ENCODE measurements at places on chromosomes 1 and 21. TPM values are rescaled to one million over a fixed set of nuclear protein-coding genes. Genes with fewer than 3 reads are reported as not detected.

- no peak overlapping the region for H3K4me3 ChIP-seq
- no peak overlapping the region for H3K27ac ChIP-seq
- H3K4me1 ChIP-seq = peaks cover 2% of the 10 kb centered on the region
- H3K36me3 ChIP-seq = no peaks in the 10 kb centered on the region
- DNase-seq = no peak
Measured at GRCh38 chr1:205584732-205585131, 47.1 kb downstream of the ELK4 start.

- H3K4me1 ChIP-seq = peaks cover 26% of the 10 kb centered on the region
- H3K27ac ChIP-seq = peak overlapping the region; percentile 99
- peak overlapping the region; percentile 37 for H3K4me3 ChIP-seq
- no peaks in the 10 kb centered on the region for H3K36me3 ChIP-seq
- peak; percentile 100 for DNase-seq
Measured at GRCh38 chr21:38768471-38769063, 37.2 kb upstream of the ETS2 start.

- no peaks in the 10 kb centered on the region for H3K4me1 ChIP-seq
- no peak overlapping the region for H3K4me3 ChIP-seq
- no peaks in the 10 kb centered on the region for H3K36me3 ChIP-seq
Measured at GRCh38 chr21:40067751-40068150, 200.5 kb downstream of the PCP4 start.

- H3K4me1 ChIP-seq = peaks cover 15% of the 10 kb centered on the region
- no peak overlapping the region for H3K4me3 ChIP-seq
- H3K27me3 ChIP-seq = no peaks in the 10 kb centered on the region
- peak overlapping the region; percentile 70 for H3K27ac ChIP-seq
Measured at GRCh38 chr1:111742938-111743549, 3.8 kb upstream of the INKA2 start.

Gene FLG2
- total RNA-seq = not detected

Gene PLXNA2
- total RNA-seq = 0.72 TPM

- DNase-seq = no peak
- no peaks in the 10 kb centered on the region for H3K27me3 ChIP-seq
- no peaks in the 10 kb centered on the region for H3K4me1 ChIP-seq
Measured at GRCh38 chr1:30305519-30305918, 417.9 kb downstream of the MATN1 start.

Gene HIVEP3
- total RNA-seq = 1.1 TPM

Gene PCP4
- total RNA-seq = not detected

DNA sequence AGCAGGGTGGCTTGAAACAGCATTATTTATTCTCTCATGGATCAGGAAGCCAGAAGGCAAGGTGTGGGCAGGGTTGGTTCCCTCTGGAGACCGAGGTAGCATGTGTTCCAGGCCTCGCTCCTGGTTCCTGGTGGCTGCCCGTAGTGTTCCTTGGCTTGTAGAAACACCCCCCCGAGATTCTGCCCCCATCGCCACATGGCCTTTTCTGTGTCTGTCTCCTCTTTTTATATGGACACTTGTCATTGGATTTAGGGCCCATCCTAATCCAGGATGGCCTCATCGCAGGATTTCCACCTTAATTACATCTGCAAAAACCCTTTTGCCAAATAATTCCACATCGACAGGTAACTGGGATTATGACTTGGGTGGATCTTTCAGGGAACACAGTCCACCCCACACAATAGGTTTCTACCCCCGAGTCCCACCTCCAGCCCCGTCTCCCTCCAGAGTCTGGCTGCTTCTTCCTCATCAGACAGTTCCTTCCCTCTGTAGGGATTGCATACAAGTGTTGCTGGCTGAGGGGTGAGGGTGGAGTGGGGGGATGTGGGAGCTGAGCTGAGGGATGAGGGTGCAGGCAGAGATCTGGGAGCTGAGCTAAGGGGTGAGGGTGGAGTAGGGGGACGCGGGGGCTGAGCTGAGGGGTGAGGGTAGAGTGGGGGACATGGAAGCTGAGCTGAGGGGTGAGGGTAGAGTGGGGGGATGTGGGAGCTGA is 12.3 kb upstream of the NPHP4 start:
- DNase-seq = no peak
- H3K36me3 ChIP-seq = no peaks in the 10 kb centered on the region
- H3K27ac ChIP-seq = no peak overlapping the region
- H3K4me3 ChIP-seq = no peak overlapping the region
- H3K4me1 ChIP-seq = peaks cover 2% of the 10 kb centered on the region

DNA sequence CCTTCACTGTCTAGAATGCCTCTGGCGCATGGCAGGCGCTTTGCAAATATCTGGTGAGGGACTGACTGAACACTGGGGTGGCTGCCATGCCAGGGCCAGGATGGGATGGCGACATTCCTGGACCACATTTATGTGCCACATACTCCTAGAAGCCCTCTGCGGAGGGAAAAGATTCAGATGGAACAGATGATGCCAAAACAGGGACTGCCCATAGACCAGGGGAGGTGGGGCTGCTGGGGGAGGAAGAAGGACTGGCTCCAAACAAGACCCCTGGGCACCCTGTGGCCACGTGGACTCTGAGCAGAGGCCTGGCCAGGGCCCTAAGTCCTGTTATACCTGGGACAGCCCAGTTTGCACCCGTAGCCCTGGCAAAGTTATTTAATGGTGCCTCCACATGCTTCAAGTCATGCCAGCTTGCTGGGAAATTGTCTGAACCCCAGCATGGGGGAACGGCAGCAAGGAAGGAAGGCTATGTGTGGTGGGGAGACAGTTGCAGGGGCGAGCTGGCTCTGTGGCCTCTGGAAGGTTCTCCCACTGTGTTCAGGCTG is 44.1 kb downstream of the UMODL1 start:
- H3K27ac ChIP-seq = no peak overlapping the region
- H3K36me3 ChIP-seq = no peaks in the 10 kb centered on the region
- H3K4me3 ChIP-seq = no peak overlapping the region
- DNase-seq = no peak

DNA sequence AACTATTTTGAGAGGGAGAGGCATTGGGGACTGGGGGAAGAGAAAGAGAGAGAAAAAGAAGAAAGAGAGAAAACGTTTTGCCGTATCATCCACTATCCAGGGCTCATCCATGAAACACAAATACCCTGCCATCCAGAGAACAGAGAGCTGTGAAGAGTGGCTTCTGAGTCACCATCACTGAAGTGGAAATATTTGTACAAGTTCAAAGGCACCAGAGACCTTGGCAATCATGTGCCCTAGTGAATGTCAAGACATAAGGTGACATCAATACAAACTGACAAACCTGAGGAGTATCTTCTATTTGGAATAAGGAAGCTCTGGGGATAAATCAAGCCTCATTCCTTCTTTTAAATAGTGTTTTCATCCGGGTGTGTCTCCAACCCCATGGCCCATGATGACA is 197.2 kb upstream of the PROX1 start:
- DNase-seq = no peak
- H3K4me3 ChIP-seq = no peak overlapping the region
- H3K27ac ChIP-seq = no peak overlapping the region
- no peaks in the 10 kb centered on the region for H3K27me3 ChIP-seq
- H3K36me3 ChIP-seq = no peaks in the 10 kb centered on the region

- no peak overlapping the region for H3K27ac ChIP-seq
- no peak for DNase-seq
- H3K4me1 ChIP-seq = peaks cover 52% of the 10 kb centered on the region
- no peaks in the 10 kb centered on the region for H3K27me3 ChIP-seq
Measured at GRCh38 chr1:230853731-230854130, 14.6 kb downstream of the C1orf198 start.

DNA sequence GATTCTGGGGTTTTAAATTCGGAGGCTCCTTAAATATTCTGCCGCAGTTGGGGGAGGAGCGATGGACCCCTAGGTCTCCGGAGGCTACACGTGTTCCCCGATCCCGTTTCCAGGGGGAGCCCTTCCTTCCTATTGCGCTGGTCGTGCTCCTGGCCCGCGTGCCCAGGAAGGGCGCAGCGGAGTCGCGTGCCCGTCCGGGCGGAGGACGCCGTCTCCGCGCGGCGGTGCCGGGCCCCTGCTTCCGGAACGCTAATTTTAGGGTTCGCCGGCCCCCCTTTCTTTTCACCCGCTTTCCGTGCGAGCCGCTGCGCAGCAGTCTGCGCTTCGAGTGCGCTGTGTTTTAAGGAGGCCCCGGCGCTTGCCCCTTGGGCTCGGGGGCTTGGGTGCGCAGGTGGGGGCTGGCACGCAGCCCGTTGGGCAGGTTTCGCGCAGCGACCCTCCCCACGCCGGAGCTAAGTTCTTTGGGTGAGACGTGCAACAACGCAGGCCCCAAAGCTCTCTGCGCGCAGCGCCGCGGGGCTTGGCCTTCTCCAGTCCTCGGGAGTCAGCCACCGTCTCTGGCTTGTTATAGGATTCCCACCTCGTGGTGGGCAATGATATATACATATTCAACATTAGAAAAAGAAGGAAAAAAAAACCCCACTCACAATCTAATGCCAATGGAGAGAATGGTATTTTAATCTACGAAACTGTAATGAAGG is 43.5 kb upstream of the DNAJC6 start:
- H3K27ac ChIP-seq = no peak overlapping the region
- H3K27me3 ChIP-seq = peaks cover 22% of the 10 kb centered on the region
- no peaks in the 10 kb centered on the region for H3K4me1 ChIP-seq
- no peak for DNase-seq
- peak overlapping the region; percentile 33 for H3K4me3 ChIP-seq
- H3K36me3 ChIP-seq = no peaks in the 10 kb centered on the region

Gene MRPS6
- 11.9 TPM for total RNA-seq

DNA sequence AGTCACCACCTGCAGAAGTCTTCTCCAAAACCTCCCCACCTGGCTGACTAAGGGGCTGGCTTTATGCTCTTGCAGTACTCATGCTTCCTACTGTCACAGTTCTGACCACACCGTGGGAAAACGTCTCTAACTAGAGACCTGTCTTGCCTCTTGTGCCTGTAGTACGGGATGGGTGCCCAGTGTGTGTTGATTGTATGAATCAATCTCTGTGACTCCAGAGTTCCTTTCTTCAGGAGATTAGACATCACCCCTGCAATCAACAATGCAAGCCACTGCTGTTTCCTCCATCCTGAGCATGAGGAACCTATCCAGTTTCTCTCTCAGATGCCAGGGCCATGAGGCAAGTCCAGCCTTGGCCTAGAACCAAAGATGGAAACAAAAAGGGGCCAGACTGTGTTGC is 64.1 kb downstream of the LRRN2 start:
- H3K4me3 ChIP-seq = no peak overlapping the region
- no peak for DNase-seq
- no peaks in the 10 kb centered on the region for H3K4me1 ChIP-seq
- no peaks in the 10 kb centered on the region for H3K36me3 ChIP-seq
- peaks cover 47% of the 10 kb centered on the region for H3K27me3 ChIP-seq

- DNase-seq = no peak
- no peaks in the 10 kb centered on the region for H3K4me1 ChIP-seq
- H3K36me3 ChIP-seq = no peaks in the 10 kb centered on the region
- H3K27me3 ChIP-seq = no peaks in the 10 kb centered on the region
- H3K27ac ChIP-seq = no peak overlapping the region
Measured at GRCh38 chr1:68959461-68960030, 462.7 kb upstream of the DEPDC1 start.

Gene CR1
- total RNA-seq = not detected

Gene KHDC4
- total RNA-seq = 28.0 TPM

Gene LCE2A
- total RNA-seq = not detected

- no peaks in the 10 kb centered on the region for H3K36me3 ChIP-seq
- no peak overlapping the region for H3K27ac ChIP-seq
- no peaks in the 10 kb centered on the region for H3K27me3 ChIP-seq
- no peak overlapping the region for H3K4me3 ChIP-seq
Measured at GRCh38 chr1:67572594-67573221, 112.3 kb upstream of the GADD45A start.

DNA sequence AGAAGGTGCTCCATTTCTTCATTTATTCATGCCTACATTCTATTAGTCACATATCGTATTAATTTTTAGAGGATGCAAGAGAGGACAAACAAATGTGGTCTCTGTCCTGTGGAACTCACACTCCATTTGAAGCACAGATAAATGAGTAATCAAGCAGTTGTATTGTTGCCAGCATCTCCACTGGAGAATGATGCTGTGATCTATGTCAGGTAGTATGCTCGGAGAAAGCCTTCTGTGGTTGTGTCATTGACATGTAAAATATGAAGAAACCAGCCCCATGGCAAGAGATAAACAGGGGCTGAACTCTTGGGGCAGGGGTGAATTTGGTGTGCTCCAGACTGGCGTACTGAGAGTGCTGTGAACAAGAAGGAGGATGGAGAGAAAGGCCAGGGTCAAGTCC is 101.2 kb downstream of the FASLG start:
- H3K4me3 ChIP-seq = no peak overlapping the region
- H3K27ac ChIP-seq = no peak overlapping the region
- DNase-seq = no peak
- H3K27me3 ChIP-seq = peaks cover 8% of the 10 kb centered on the region
- peaks cover 2% of the 10 kb centered on the region for H3K4me1 ChIP-seq
- H3K36me3 ChIP-seq = no peaks in the 10 kb centered on the region

Gene PYHIN1
- not detected for total RNA-seq

- H3K4me1 ChIP-seq = peaks cover 1% of the 10 kb centered on the region
- DNase-seq = no peak
- no peaks in the 10 kb centered on the region for H3K27me3 ChIP-seq
- H3K4me3 ChIP-seq = no peak overlapping the region
- H3K27ac ChIP-seq = no peak overlapping the region
Measured at GRCh38 chr1:203599875-203600781, 26.5 kb upstream of the ATP2B4 start.

GRCh38 chr1:100299521-100300222 is 33.7 kb downstream of the RTCA start:
- H3K4me1 ChIP-seq = no peaks in the 10 kb centered on the region
- H3K27ac ChIP-seq = no peak overlapping the region
- no peak overlapping the region for H3K4me3 ChIP-seq
- DNase-seq = no peak

- H3K4me1 ChIP-seq = peaks cover 8% of the 10 kb centered on the region
- no peak for DNase-seq
- no peak overlapping the region for H3K27ac ChIP-seq
- no peaks in the 10 kb centered on the region for H3K27me3 ChIP-seq
Measured at GRCh38 chr21:35509001-35509704, 460.1 kb upstream of the RUNX1 start.

Gene ADORA1
- total RNA-seq = under 0.01 TPM

DNA sequence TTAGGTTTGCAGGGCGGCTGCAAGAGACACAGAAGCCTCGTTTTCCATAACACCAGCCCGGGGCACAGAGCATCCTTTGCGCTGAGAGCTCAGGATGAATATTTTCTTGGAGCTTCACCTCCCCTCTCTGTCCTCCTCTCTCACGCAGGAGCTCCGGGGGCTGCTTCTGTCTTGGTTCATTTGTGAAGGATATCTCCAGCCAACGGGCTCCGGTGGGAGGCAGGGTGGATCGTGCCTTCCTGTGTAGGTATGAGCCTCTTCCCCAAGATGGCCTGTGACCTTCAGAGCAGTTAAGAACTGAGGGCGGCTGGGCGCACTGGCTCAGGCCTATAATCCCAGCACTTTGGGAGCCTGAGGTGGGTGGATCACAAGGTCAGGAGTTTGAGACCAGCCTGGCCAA is 319.0 kb upstream of the C1orf174 start:
- H3K27ac ChIP-seq = no peak overlapping the region
- DNase-seq = no peak
- no peaks in the 10 kb centered on the region for H3K4me1 ChIP-seq

- no peak overlapping the region for H3K27ac ChIP-seq
- DNase-seq = no peak
- no peak overlapping the region for H3K4me3 ChIP-seq
- no peaks in the 10 kb centered on the region for H3K36me3 ChIP-seq
Measured at GRCh38 chr1:10723317-10723716, 73.1 kb downstream of the CASZ1 start.

Gene IKBKE
- 21.4 TPM for total RNA-seq

Gene ACTL8
- 0.28 TPM for total RNA-seq

GRCh38 chr1:106676021-106676420 is 380.5 kb upstream of the PRMT6 start:
- no peak overlapping the region for H3K4me3 ChIP-seq
- no peak overlapping the region for H3K27ac ChIP-seq
- no peaks in the 10 kb centered on the region for H3K27me3 ChIP-seq
- no peaks in the 10 kb centered on the region for H3K4me1 ChIP-seq
- DNase-seq = no peak

All from IMR-90 (cell line).